ENCODE measurements at places on chromosomes 12 and 14.

- no peak for DNase-seq
Observed at GRCh38 chr14:105616802-105617192, 90.4 kb downstream of the TMEM121 start.

GRCh38 chr12:15341371-15341770 is 19.1 kb downstream of the PTPRO start:
- no peak for DNase-seq

- DNase-seq: no peak
Observed at GRCh38 chr12:130253866-130254265, 83.8 kb upstream of the PIWIL1 start.

DNA sequence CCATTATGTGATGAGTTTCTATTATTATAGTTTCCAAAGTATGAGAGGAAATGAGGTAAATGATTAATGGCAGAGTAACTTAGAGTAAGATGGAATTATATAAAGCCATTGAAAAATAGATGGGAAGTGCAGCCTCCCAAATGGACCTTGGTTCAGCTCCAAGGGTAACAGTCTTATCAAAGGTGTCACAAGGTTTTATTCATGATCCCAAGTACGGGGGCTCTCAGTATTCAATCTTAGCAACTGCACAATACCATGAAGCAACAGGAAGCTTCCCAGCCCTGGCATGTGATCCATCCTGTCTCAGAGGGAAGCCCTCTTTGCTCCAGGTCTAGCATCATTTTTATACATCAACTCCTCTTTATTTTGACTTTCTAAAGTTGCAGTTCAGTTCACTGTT is 948.2 kb downstream of the GALC start:
- DNase-seq: no peak

- peak; percentile 65 for DNase-seq
Observed at GRCh38 chr14:36973806-36974442, 198.5 kb downstream of the SLC25A21 start.

- peak; percentile 86 for DNase-seq
Observed at GRCh38 chr12:6195665-6196535, 4.3 kb upstream of the CD9 start.

DNA sequence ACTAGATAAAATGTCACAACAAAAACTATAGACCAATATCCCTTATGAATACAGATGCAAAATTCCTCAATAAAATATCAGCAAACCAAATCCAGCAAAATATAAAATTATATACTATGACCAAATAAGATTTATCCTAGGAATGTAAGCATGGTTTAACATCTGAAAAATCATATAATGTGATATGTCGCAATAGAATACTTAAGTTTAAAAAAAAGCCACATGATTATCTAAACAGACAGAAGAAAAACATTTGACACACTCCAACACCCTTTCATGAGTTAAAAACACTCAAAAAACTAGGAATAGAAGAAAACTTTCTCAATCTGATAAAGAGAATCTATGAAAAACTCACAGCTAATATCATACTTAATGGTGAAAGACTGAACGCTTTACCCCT is 20.3 kb downstream of the ANGEL1 start:
- no peak for DNase-seq

GRCh38 chr12:12499909-12500604 is 62.6 kb downstream of the DUSP16 start:
- DNase-seq: no peak

GRCh38 chr12:6205144-6205539 is 4.9 kb downstream of the CD9 start:
- peak; percentile 34 for DNase-seq

GRCh38 chr12:8146442-8146771 is 10.4 kb upstream of the ZNF705A start:
- DNase-seq: no peak

DNA sequence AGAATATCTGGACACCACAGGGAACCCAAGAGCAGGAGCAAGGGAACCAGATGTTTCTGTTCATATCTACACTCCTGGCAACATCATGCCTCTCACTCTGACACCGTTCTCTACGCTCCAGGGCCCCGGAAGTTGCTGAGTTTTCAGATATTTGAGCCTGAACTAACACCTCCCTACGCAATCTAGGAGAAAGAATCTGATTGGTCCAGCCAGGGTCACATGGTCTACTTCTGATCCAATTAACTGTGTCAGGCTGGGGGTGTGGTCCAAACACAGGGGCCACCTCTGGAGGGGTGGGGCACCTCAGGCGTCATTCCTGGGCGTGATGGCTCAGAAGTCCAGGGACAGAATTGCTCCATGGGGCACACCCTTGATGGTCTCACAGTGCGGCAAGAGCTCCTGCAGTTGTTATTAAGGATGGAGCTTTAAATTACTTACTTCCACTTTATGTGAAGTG is 165.5 kb downstream of the PTPN11 start:
- DNase-seq: no peak

GRCh38 chr12:25653487-25654175 is 100.5 kb upstream of the LMNTD1 start:
- DNase-seq: no peak

GRCh38 chr14:49050822-49051221 is 535.4 kb downstream of the RPS29 start:
- peak; percentile 58 for DNase-seq

GRCh38 chr12:80325167-80325959 is 118.7 kb upstream of the PTPRQ start:
- DNase-seq: no peak

- no peak for DNase-seq
Observed at GRCh38 chr14:77520555-77520954, 21.9 kb upstream of the ISM2 start.

DNA sequence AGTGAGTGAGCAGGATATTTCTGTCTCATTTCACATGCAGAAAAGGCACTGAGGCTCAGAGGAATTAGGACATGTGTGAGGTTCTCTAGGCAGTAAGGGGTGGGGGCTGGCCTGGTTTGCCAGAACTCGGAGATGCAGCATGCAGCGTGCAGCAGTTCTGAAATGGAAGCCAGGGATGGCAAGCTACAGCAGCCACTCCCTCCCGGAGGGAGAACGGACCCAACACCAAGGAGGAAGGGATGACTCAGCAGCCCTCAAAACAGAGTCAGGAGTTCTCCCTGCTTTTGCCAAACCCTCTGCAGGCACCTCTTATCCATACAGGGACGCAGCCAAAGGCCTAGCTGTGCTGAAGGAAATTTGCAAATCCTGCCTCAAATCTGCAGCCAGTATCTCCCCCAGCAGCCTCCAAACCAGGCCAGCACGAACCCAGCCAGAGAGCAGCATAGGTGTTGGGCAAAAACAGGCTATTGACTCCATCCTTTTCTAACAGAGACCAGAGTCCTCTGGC is 10.3 kb upstream of the SERPINA3 start:
- peak; percentile 89 for DNase-seq

Measured in fibroblast of skin of right biceps (primary cell).